ENCODE measurements at places on chromosomes 12 and 14.

- H3K27ac ChIP-seq = no peak overlapping the region
- H3K4me1 ChIP-seq = no peaks in the 10 kb centered on the region
- ATAC-seq = no peak
- H3K4me3 ChIP-seq = no peak overlapping the region
- H3K36me3 ChIP-seq = no peaks in the 10 kb centered on the region
Observed at GRCh38 chr14:96161636-96162035, 43.0 kb upstream of the BDKRB2 start.

- no peaks in the 10 kb centered on the region for H3K27me3 ChIP-seq
- no peak overlapping the region for H3K27ac ChIP-seq
- no peaks in the 10 kb centered on the region for H3K4me1 ChIP-seq
Observed at GRCh38 chr12:127944211-127944899, 322.6 kb upstream of the TMEM132C start.

GRCh38 chr12:29148596-29148910 lies 525 bp upstream of the FAR2 start:
- H3K27ac ChIP-seq = no peak overlapping the region
- peaks cover 43% of the 10 kb centered on the region for H3K27me3 ChIP-seq
- no peaks in the 10 kb centered on the region for H3K36me3 ChIP-seq
- H3K4me1 ChIP-seq = peaks cover 16% of the 10 kb centered on the region
- peak overlapping the region; percentile 84 for H3K4me3 ChIP-seq

GRCh38 chr14:90614696-90615516 lies 201.3 kb downstream of the TTC7B start:
- peaks cover 12% of the 10 kb centered on the region for H3K27me3 ChIP-seq
- no peaks in the 10 kb centered on the region for H3K36me3 ChIP-seq
- H3K4me1 ChIP-seq = no peaks in the 10 kb centered on the region
- no peak overlapping the region for H3K4me3 ChIP-seq

- ATAC-seq = peak; percentile 88
Observed at GRCh38 chr12:31362759-31363415, 36.9 kb upstream of the SINHCAF start.

Data from stimulated activated memory B cell treated with anti-CD40 and anti-IgM and Interleukin-4, amounts not matched to agents 10 μg/mL and 1 μg/mL and 100 μg/mL, for 72 hours (primary cell).